Diencephalon (tissue), 1 donor: ENCODE measurements at places on chromosomes 7 and 10. TPM values are rescaled to one million over a fixed set of nuclear protein-coding genes. Genes with fewer than 3 reads are reported as not detected.

NPY4R gene
- 1.2 TPM for total RNA-seq

EVX1 gene
- total RNA-seq = not detected

ADCK2 gene
- total RNA-seq = 49.4 TPM

TBXAS1 gene
- 6.0 TPM for total RNA-seq

PRKAR2B gene
- total RNA-seq = 197 TPM

SPDYE16 gene
- total RNA-seq = 0.23 TPM

CPA1 gene
- total RNA-seq = not detected

AKR1C4 gene
- total RNA-seq = not detected

ADAM8 gene
- 1.4 TPM for total RNA-seq

ARHGEF35 gene
- 1.4 TPM for total RNA-seq

FAM131B gene
- total RNA-seq = 78.4 TPM

FAM25A gene
- not detected for total RNA-seq

MYOZ1 gene
- total RNA-seq = 0.46 TPM

KCNIP2 gene
- 17.1 TPM for total RNA-seq

NKX6-2 gene
- total RNA-seq = 5.8 TPM

ZNRF2 gene
- total RNA-seq = 41.3 TPM

CPA2 gene
- total RNA-seq = not detected

NHLRC2 gene
- total RNA-seq = 30.4 TPM

MASTL gene
- 12.9 TPM for total RNA-seq

AMPH gene
- 61.6 TPM for total RNA-seq

HOXA13 gene
- not detected for total RNA-seq

ICA1 gene
- 64.4 TPM for total RNA-seq

MYH16 gene
- not detected for total RNA-seq

DEPP1 gene
- total RNA-seq = 6.2 TPM

PON1 gene
- total RNA-seq = 1.2 TPM

CUL1 gene
- total RNA-seq = 56.7 TPM

PILRB gene
- 14.5 TPM for total RNA-seq

NOBOX gene
- not detected for total RNA-seq

KNDC1 gene
- total RNA-seq = 18.5 TPM

MMD2 gene
- total RNA-seq = 8.5 TPM

WEE2 gene
- total RNA-seq = 0.23 TPM

STMP1 gene
- 26.5 TPM for total RNA-seq

AP5Z1 gene
- total RNA-seq = 19.6 TPM

H2AZ2 gene
- 208 TPM for total RNA-seq

KIF11 gene
- 12.0 TPM for total RNA-seq

CXCL12 gene
- 13.1 TPM for total RNA-seq

AZGP1 gene
- total RNA-seq = not detected

CPEB3 gene
- total RNA-seq = 46.8 TPM
